Activated T-cell treated with anti-CD3 and anti-CD28 coated beads for 24 hours (primary cell): ENCODE measurements at places on chromosomes 4 and X.

- no peak for DNase-seq
These were observed 149.3 kb upstream of the EOLA2 start for GRCh38 chrX:150087612-150088011.

DNA sequence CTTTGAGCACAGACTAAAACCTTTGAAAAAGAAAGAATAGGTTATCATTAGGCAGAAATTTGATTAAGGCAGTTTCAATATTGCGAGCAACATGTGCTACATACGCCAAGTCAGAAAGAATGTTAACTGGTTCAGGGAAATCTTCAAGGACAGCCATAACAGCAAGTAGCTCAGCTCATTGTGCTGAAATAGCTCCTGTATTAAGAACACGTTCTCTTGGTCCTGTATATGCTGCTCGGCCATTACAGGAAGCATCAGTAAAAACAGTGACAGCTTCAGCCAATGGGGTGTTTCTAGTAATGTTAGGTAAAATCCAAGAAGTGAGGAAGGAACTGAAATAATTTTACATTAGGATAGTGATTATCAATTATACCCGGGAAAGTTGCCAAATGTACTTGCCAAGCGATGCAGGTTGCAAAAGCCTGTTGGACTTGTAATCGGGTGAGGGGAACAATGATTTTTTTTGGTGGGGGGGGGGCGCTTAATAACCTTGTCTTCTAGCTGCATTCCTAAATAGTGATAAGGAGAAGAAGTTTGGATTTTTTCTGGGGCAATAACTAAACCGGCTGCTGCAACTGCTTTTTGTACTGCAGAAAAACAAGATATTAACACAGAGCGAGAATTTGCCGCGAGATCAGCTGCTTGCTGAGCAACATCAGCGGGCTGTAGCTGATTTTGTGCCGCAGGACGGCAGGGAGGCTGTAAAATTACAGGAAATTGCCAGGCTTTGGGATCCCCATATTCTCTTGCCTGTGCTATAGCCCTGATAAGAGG lies 49.4 kb upstream of the RASSF6 start:
- no peak for DNase-seq

DNA sequence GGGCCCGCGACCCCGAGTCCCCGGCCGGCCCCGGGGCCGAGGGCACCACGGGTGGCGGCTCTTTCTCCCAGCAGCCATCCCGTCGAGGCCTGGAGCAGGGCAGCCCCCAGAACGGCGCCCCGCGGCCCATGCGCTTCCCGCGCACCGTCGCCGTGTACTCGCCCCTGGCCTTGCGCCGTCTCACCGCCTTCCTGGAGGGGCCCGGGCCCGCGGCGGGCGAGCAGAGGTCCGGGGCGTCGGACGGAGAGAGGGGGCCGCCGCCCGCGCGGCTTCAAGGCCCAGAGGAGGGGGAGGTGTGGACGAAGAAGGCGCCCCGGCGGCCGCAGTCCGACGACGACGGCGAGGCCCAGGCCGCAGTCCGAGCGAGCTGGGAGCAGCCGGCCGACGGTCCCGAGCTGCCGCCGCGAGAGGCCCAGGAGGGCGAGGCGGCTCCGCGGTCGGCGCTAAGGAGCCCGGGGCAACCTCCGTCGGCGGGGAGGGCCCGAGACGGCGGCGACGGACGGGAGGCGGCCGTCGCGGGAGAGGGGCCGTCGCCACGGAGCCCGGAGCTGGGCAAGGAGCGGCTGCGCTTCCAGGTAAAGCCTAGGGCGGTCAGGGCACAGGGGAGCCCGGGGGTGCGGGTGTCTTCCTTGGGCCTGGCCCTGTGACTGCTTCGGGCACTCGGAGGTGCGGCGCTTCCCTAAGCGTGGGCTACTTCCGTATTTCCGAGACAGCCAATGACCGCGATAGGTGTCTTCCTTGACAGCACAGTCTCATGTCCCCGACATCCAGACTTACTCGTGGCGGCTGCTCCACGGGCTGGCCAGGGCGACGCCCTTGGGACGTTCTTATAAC lies 845 bp downstream of the ZAR1 start:
- DNase-seq, result no peak

- peak; percentile 23 for DNase-seq
These were observed 22.0 kb downstream of the DYNLT3 start for GRCh38 chrX:37825215-37825842.

DNA sequence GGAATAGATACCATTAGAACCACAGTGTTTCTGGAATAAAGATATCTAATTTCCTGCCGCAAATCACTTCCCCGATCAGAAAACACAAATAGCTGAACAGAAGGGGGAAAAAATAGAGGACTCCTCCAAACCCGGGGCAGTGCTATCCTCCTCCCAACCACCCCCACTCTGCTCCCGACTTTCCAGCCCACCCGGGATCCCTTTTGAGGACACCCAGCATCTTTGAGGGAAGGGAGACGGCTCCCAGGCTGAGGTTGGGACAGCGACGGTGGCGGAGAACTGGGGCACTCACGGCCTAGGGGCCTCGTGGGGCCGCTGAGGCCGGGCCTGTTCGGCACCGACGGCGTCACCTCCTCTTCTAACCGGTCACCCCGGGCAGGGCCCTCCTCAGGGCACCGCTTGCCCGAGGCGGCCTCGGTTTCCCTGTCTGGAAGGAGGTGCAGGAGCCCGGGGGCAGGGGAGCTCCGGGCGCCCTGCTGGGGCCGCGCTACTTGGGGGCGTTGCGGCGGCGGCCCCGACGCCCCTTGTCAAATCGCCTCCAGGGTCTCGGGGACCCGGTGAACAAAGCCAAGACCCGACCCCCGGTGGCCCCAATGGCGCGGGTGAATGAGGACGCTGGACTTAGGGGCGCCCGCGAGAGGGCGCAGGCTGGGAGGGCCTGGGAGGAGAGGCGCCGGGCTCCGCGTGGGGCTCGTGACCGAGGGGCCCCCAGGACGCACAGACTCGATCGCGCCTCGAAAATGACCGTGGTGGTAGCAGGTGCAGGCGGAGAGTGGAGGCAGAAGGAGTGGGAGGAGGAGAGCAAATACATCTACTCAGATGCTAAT lies 6.9 kb upstream of the ARX start:
- DNase-seq, result no peak

DNA sequence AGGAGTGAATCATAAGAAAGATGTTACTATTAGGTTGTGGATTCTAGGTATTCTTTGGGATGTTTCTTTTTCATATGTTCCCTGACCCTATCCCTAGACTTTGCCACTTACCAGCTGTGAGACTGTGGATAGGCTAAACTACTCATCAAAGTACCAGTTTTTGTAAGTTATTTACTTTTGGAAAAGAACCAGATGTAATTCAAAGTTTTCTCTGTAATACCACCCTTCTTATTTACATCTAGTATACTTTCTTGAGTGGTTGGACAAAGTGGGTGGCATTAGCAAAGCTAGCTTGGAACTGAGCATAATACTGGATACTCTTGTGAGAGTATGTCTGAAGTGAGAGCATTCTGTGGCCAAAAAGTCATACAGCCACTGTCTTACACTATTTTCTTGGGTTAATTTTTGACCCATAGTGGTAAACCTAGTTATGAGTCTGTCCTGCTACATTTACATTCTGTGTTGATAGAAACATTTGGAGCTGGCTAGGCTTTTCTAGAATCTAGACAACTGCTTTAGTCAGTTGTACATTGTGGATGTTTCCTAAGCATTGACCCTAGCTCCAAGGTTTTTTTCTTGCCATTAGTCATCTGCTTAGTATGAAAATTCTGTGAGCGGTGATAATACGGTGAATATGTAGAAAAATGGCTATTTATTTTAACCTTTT lies 41.7 kb downstream of the KDM6A start:
- DNase-seq, result no peak

DNA sequence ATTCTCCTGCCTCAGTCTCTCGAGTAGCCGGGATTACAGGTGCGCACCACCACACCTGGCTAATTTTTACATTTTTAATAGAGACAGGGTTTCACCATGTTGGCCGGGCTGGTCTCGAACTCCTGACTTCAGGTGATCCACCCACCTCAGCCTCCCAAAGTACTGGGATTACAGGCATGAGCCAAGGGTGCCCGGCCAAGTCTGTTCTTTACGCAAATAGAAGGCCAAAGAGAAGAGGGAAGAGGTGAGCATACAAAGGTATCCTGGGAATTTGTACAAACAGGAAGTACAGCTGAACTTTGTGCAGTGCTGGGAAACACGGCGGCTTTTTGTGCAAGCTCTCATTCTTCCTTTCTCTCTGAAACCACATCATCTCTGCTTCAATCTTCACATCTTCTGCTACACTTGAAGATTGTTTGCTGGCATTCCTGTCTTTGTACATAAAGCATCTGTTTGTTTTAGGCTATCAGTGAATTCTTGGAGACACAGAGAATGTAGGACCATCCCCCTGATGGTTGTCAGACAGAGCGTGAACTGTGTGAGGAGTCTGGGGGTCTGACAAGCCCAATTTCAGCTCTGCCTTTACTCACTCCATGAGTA lies 71.9 kb upstream of the PRSS48 start:
- no peak for DNase-seq

DNA sequence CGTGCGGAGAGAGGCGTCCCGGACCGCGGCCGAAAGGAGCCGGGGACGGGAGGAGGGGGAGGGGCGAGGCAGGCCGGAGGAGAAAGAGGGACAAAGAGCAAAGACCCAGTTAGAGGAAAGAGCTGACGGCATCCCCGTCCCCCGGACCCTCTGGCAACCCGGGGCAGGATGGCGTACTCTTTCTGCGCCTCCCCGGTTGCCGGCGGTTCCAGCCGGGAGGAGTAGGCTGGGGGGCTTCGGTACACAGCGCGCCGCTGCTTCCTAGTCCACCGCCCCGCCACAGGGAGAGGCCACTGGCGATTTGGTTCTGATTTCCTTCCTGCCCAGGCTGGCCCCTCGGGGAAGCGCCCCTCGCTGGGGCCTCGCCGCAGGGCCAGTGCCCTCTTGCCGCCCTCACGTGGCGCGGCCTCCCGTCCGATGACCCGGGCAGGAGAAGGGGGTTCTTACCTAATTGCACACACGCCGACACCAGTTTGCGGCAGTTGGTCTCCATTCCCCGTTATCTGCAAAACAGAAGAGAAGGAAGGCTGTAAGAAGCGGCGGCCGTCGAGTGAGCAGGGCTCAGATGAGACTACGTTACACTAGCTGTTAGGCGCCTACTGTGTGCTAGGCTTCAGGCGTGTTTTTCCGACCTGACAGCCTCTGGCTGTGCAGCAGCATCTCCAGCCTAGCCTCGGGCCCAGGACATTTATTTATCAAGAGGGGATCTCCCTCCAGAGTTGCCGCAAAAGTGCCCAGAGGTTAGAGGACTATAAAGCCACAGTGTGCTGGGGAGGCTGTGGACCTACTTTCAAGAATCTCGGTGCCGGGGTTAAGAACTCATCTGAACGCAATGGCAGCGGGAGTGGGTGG lies 9.9 kb upstream of the PITX2 start:
- DNase-seq, result no peak

DNA sequence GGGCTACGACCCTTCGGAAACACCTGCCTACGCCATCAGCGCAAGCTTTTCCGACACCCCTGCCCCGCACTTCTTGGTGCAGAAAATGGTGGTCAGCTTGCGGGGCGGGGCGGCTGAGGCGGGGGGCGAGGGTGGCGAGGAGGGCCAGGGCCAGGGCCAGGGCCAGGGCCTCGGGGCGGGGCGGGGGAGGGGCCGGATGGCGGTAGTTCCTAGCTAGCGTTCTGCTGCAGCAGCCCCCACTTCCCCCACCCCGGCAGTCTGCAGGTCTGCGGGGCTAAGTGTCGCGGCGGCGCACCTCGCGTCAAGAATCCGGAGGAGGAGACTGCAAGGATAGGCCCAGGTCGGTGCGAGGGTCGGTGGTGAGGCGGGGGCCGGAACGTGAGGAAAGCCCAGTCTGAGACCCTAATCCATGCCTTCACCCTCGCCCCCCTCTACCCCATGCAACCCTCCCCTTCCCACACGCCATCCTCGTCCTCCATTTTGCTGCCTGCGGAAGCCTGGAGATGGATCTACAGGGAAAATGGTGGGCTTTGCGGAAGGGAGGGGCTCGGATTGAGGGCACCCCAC lies 600 bp downstream of the BEX4 start:
- DNase-seq, result peak; percentile 7

DNA sequence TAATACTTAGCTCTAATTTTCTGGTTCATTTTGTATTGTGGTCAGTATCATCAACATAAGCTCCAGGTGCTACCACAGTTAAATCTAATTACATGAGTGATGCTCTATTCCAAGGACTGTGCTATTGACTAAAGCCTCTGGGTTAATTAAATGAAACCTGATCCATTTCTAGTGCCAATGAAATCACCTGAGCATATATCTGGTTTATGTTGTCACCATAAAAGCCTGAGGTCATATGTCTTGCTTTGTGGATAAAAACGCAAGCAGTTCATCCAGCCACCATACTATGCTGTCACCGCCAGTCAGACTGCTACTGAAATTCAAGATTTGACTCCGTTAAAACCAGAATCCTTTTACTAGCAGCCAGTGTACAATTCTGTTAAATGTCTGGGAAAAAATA lies 64.2 kb upstream of the ZNF518B start:
- no peak for DNase-seq

- no peak for DNase-seq
These were observed 185.2 kb downstream of the UNC5C start for GRCh38 chr4:95363559-95363925.

GRCh38 chrX:134396174-134396573 lies 63.8 kb upstream of the HPRT1 start:
- DNase-seq, result no peak

DNA sequence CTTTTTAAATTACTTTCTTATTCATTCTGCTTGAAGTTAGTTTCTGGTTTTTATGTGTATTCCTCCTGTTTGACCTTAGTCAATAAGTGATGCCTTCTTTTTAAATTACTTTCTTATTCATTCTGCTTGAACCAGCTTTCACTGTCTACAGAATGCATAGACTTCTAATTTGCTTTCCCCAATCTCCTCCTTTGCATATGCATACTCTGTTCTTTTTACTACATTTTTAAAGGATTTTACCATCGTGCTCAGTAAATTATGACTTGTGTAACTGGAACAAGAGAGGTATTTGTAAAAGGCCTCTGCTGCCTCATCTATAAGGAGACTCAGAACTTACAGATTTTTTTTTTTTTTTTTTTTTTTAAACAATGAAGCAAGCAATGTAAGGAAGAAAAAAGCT lies 228.7 kb downstream of the PPP3CA start:
- DNase-seq, result no peak

- no peak for DNase-seq
These were observed 117.0 kb downstream of the CHRDL1 start for GRCh38 chrX:110678591-110678990.

DNA sequence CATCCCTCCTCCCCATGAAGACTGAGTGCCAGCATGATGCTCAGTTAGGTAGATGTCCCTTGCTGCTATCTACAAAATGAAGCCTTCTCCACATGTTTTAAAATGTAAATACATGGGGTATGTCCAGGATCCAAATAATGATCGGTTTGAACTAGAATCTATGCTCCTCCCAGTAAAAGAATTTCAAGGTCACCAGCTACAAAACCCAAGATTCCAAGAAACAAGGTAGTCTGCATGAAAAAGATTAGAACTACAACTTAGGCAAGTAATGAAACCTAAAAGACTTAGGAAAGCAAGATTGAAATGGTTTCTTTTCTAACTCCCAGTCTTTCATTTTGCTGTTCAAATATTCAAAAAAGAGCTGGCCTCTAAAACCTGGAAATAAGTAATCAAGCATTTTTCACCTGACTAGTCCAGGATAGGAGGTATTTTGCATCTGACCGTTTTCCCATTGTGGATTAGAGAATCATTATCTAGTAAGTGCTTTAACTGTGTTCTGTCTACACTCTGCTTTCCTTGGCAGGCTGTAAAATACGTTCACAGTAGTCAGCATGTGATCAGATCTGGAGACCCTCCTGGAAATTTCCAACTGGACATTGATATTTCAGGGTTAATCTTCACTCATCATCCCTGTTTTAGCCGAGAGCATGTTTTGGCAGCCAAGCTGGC lies 57.4 kb downstream of the CC2D2A start:
- DNase-seq, result no peak
